ENCODE measurements at places on chromosomes 1 and 21.

DNA sequence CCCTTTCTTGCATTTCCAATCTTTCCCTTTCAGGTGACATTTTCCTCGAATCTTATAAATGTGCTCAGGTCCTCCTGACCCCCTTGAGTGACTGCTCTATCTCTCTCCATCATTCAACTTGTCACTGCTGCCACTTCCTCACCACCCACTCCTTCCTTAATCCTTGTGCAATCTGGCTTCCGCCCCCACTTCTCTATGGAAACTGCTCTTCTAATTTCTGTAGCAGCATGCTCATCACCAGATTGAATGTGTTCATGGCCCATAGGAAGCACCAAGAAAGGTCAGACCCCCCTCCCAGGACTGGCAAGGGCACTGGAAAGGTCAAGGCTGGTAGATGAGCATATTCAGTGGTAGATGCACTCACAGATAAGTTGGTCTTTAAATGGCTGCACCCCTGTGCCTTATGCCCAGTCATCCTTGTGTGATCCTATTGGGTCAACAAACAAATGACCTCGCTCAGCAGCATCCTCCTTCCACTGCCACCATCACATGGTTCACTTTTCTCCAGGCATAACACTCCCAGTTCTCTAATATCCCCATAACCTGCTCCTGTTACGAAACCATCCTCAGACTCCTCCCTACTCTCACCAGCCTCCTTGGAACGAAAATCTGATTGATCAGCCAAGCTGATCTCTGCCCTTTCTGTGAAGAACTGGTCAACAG is 288.5 kb upstream of the POU3F1 start:
- no peak for DNase-seq

DNA sequence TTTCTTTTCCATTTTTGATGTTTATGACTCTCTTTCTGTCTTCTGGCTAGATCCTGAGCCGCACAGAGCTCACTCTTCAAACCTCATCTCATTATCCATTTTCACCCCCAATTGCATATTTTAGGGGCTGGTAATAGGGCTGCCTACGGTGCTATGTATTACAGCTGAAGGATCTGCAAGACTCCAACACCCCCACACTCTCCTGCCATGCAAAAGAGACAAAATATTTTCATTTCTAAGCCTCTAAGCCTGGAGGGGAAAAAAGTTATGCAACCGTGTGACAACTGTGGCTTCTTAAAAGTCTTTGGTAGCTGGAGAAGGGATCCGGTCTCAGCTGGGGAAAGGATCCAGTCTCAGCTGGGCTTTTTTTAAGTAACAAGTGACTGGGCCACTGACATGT is 311.6 kb downstream of the NPHP4 start:
- no peak for DNase-seq

GRCh38 chr1:204920511-204920910 is 49.8 kb downstream of the NFASC start:
- no peak for DNase-seq

DNA sequence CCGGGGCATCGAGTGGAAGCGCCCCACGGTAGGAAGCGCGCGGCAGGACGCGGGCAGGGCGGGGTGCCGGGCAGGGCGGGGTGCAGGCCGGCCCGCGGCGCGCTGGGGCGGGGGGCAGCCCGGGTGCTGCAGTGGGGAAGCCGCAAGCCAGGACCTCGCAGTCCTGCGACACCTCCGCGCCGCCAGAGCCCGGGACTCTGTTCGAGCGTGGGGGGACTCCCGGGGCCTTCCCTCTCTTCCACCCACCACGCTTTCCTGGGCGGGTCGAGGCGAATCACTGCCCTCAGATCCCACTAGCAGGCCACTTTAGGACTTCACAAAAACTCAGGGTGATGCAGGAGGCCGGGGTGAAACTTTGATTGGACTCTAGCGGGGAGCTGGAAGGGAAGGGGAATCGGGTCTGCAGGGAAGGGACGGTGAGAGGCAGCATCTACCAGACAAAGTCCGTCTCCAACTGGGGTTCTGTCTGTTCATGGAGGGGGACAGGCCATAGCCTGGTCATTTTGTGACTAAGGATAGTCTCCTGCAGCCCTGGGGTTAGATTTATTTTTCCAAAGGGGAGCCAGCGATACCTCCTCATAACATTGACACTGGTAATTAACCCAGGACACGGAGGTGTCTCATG is 623 bp downstream of the CAPN2 start:
- no peak for DNase-seq

- DNase-seq = no peak
Measured at GRCh38 chr1:899636-900317, 23.9 kb upstream of the SAMD11 start.

GRCh38 chr1:39089931-39090521 is 63.9 kb downstream of the NDUFS5 start:
- no peak for DNase-seq

- DNase-seq = no peak
Measured at GRCh38 chr1:223747838-223748335, 35.5 kb downstream of the CAPN2 start.

DNA sequence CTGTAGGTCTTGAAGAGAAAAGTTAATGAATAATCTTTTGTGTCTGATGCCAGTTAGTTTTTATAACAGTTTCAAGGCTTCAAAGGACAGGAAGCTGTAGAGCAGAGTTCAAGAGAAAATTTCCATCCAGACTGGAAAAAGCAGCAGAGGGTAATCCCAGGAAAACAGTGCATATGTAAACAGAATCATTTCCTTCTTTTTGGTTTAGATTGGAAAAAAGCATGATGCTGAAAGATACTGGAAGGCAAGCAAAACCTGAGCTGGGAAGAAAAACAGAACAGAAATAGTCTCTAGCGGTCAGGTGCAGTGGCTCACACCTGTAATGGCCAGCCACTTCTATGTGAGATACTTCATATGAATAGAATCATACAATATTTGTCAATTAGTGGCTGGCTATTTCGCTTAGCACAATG is 71.9 kb downstream of the ZSWIM5 start:
- DNase-seq = no peak

GRCh38 chr1:162993846-162994245 is 75.3 kb upstream of the RGS4 start:
- DNase-seq = no peak

DNA sequence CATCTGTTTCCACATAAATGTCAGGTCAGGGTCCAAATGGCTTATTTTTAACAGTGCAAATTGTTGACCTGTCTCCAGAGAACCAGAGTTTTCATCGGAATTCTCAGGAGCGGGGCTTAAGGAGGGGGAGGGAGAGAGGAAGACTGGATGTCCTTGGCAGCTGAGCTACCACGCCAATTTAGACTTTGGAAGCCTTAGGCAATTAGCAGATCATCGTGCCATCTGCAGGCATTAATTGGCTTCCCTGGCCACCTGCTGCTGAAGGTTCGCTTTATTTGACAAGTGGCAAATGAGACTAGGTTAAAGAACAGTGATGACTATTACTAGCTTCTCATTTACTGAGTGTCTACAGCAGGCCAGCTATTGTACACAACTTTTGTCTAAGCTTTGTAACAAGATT is 43.7 kb downstream of the HLX start:
- no peak for DNase-seq

DNA sequence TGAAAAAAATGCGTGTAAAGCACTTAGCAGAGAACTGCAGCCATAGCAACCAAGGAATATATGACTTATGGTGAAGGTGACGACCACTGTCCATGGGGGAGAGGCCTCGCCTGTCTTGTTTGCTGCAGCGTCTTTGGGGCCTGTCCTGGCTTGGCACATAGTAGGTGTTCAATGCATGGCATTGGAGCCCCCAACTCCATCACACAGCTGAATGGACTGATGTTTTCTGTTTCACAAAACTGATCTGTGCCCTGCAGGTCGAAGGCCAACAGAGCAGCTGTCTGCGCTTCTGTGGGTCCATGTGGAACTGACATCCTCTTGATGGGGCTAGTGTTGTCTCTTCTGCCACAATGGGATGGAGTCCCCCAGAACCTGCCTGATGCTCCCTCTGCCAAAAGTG is 296.0 kb downstream of the PTPRU start:
- DNase-seq = no peak

- no peak for DNase-seq
Measured at GRCh38 chr1:11535761-11536572, 57.0 kb downstream of the DISP3 start.

GRCh38 chr21:20169812-20170576 is 828.2 kb upstream of the NCAM2 start:
- DNase-seq = peak; percentile 30

DNA sequence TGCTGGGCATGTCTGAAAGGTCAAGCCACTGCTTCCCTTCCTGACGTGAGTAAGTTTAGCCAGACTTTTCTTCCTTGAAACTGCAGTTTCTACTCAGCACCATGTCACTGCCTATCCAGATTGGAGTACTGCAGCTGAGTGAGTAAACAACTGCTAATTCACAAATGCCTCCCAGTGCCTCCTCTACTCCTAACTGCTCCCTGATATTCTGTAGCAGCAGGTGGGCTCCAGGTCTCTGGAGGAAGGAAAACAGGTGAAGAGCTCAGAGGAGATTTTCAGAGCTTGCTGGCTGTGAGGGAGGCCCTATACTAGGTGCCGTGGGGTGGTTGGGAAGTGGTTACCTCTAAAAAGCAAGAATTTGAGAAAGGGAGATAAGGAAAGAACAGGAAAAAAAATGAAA is 96.5 kb downstream of the KIF14 start:
- DNase-seq = no peak

- no peak for DNase-seq
Measured at GRCh38 chr21:45532826-45533360, 9.3 kb downstream of the SLC19A1 start.

DNA sequence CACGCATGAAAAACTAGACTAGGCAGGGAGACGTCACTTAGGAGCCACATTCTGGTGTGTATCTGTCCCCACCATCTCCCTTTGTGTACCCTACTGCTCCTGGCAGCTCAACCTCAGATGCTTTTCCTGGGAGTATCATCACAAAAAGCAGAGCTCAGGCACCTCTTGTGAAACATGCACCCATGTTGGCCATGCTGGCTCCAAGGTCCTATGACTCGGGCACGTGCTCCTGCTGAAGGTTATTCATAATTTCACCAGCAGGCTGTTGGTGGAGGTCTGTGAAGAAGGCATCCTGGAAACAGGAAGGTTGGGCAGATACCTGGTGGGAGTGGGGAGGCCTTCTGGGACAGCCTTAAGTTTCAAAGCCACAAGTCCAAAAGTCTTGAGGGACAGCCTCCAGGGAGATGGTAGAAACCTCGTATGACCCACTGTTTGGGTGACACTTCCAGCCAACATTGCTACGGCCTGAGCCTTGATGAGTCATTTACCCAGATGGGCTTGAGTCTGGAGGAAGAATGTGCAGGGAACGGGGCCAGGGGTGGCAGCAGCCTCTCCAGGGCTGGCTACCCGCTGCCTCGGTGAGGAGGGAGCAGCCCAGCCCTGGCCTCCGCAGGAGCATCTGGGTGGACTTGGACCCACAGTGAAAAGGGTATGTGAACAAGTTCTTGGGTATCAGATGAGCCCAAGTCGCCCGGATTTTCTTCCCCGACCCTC is 75.8 kb downstream of the PGBD5 start:
- DNase-seq = no peak

GRCh38 chr1:97820470-97821188 is 100.2 kb downstream of the DPYD start:
- DNase-seq = peak; percentile 69

GRCh38 chr1:223199094-223199647 is 56.1 kb upstream of the TLR5 start:
- DNase-seq = peak; percentile 14

DNA sequence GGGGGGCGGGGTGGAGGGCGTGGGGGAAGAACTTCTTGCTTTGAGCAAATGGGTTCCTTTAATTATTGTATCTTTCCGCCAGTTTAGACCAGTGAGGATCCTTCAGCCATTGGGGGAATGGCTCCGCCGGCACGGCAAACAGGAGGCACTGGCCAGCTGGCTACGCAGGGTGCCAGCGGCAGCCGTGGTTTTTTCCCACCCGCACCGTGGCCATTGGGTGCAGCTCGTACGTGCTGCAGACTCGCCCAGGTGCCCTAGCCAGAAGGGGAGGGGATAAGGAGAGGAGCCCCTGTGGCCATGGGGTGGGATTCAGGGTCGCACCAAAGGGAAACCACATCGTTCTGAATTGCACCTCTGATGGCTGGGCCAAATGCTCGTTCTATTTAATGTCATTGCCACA is 65.6 kb downstream of the RGSL1 start:
- no peak for DNase-seq

DNA sequence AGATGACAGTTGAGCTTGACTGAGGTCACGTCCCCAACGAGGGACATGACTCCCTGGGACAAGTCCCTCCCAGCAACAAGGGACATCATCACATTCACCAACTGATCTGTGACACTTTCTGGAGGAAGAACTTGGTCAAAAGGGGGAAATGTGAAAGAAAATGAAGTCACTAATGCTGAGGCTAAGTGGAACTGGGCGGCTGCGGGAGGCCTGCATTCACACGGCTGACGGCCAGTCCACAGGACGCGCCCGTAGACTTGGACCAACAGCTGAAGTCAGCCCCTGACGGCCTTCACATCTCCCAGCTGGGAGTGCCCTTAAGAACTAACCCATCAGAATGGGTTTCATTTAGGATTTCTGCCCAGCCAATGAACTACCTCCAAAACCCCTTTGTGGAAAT is 26.6 kb downstream of the POFUT2 start:
- no peak for DNase-seq

GRCh38 chr1:78177708-78178270 is 132.0 kb downstream of the GIPC2 start:
- no peak for DNase-seq

DNA sequence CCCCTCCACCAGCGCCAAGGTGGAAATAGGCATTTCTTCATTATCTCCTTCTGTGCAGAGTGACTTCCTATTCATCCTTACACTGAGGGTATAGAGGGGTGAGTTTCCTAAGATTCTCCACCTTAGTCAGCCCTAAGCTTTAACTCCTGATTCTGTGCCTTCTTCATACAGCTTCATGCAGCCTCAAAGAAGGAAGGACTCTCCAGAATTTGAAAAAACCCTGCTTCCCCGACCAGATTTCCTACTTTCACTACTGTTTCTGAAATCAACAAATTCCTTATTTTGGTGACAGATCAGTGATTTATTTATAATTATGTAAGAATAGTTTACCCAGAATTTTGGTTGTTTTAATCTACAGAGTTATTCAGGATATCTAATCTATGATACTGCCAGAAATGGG is 28.6 kb downstream of the GFI1 start:
- DNase-seq = peak; percentile 22

DNA sequence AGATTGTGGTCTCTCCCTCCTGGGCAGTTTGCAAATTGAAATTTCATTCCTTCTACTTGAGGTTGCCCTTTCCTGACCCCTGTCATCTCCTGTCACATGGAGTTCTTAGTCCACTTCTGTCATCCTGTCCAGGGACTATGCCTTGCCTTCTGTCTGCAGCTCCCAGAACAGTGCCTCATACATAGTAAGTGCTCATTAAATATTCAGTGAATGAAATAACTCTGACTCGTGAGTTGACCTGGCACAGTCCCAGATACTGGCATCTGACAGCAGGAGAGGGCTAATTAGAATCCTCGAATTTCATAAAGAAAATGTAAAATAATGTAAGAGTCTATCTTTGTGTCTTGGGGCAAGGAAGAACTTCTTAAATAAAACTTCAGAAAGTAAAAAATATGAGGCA is 50.8 kb downstream of the CNIH3 start:
- no peak for DNase-seq
